ENCODE measurements at places on chromosomes 6 and 20.
A peak's percentile ranks its signal among the peaks of the same experiment; 100 is the strongest.

DNA sequence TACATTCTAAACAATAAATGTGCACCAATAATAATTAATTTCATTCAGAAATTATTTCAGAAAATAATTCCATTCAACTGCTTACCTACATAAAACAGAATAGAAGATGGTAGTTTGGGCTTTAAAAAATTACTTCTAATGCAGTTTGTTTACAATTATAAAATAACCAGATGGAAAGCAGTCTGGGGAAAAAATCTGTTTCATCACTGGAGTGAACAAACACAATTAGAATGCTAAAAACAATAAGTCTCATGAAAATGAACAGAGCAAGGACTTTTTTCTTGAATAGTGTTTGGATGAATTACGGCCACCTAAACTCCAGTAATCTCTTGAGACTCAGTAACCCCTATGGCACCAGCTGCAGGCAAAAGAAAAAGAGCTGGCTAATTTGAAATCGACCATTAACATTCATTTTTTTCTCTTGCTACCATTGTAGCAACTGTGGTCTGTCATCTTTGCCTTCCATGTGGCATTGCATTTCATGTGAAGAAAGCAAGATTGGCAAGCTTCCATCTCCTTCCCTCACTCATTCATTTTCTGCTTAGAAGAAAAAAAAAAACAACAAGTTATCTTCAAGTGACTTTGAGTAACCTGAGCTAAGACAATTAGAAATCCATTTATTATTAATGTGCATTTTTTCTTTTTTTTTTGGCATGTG, 88.4 kb upstream of the CEP85L start:
- no peak for DNase-seq

DNA sequence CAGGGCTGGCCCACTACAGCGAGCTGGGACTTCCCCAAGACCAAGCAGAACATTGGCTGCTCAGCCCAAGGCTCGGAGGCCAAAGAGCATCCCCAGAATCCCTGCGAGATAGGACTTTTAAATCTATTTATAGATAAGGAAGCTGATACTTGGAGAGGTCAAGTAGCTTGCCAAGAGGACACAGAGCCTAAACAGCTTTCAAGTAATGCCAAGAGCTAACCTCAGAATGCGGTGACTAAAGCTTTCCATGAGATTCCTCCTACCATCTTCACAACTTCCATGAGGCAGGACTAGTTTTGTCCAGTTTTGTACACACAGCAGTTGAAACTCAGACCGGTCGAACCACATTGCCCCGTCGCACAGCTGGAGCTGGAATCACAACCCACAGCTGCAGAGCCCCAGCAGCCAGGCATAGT, 168.1 kb upstream of the TOP1 start:
- DNase-seq, result no peak

DNA sequence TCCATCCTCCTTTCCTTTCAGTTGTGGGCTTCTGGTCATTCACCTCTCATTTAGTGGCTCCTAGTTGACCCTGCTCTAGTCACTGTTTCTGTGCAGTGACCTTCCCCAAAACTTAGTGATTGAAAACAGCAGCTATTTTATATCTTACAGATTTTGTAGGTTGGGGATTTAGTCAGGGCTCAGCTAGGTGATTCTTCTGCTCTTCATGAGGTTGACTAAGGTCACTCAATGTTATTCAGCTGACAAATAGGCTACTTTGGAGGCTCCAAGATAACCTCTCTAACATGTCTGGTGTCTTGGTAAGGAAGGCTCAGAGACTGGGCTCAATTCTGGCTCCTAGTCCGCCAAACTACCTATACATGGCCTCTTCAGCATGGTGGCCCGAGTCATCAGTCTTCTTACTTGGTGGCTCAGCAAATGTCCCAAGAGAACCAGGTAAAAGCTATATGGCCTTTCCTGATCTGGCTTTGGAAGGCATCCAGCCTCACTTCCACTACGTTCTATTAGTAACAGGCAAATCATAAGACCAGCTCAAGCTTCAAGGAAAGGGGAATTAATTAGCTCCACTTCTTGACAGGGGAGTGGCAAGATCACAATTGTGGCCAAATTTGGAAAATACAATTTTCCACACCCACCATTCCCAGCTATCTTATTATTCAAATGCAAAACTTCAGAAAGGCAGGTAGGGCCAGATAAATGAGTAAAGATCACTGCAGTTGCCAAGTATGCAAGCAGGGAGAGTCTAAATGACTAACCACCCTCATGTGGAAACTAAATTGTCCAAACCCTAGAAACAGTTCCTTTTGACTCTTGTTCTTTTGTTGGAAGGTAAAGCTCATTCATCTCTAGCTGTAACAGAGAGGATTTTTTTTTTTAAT, 50.5 kb upstream of the LTV1 start:
- DNase-seq, result no peak

GRCh38 chr20:39623584-39624234, 661.6 kb downstream of the DHX35 start:
- no peak for DNase-seq

DNA sequence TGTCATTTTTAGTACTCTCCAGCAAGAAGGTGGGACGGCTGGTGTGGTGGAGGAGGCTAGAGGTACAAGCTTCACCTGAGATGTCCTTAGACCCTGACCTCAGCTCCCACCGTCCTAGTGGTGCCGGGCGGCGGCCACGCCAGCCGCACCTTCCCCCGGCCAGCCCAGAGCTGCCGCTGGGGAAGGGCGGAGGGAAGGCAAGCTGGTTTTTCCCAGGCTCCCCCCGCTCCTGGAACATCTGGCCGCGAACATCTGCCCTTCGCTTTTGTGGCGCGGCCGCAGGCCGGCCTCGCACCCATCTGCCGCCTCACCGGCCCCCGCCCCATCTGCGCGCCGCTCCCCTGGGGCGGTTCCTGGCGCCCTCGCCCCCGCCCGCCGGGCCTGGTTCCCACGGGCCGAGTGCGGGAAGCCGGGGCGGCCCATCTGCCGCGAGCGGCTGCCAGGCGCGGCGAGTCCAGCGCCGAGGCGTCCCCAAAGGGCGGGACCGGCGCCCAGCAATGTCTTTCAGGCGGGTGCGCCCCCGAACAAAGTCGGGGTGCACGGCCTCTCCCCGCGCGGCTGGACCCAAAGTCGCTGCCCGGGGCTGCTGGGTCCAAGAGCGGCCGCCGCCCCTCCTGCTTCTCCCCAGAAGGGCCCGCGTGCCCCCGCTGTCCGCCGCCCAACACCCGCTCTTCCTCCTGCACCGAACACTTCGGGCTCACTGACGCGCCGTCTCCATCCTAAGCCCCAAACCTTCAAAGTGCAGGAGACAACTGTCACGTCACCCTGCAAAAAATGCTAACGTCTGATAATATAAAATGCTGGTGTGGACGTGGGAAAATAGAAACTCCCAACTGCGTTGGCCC, 17.3 kb upstream of the ID1 start:
- DNase-seq, result no peak

DNA sequence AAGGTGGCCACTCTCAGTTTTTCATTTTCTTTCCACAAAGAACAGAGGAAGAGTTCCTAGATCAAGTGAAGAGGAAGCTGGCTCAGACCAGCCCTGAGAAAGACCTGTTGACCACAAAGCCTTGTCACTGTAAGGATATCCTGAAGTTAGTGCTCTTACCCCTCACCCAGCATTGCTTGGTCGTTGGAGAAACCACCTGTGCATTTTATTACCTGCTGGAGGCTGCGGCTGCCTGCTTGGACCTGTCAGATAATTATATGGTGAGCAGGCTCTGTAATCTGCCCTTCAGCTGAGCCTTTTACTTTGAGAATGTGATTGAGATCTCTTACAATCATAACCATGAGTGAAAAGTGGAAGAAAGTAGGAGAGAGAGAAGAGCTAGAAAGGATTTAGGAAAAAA, 21.9 kb downstream of the TREML1 start:
- DNase-seq, result no peak

GRCh38 chr6:104940893-104941728, 15.8 kb upstream of the LIN28B start:
- peak; percentile 6 for DNase-seq

DNA sequence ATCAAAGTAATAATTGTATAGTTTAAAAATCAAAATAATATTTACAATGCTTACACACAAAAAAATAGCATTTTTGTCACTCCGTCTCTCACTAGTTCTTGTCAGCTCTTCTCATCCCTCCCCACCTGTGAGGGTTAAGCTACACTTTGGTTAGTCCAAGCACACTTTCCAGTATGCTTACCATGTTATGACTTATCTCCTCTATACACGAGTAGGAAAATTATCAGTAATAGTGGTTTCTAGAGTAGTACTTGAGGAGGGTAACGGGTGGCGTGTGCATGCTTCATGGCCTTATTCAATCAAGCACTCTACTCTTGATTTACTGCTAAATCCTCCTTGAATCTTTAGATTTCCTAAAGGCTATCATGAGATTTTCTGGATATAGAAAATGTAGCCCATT, 443.7 kb downstream of the UTRN start:
- no peak for DNase-seq
